ENCODE measurements at places on chromosomes 6 and 20.

DNA sequence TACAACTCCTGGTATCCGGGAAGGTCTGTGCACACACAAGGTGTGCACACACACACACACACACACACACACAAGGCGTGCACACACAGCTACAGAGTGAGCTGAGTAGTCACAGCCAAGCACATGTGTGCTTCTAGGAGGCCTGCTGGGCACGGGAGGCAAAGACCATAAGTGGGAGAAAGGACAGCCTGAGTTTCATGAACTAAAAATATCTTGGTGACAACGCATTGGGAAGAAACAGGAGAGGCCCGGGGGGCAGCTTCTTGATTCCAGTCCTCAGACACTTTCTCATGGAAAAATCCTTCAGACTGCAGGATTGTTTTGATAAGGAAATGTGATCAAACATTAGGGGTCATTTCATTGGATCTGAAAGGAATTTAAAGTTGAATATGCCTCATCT, 2.6 kb downstream of the TRAF3IP2 start:
- no peak for DNase-seq

GRCh38 chr20:41363601-41364000, 3.0 kb downstream of the EMILIN3 start:
- no peak for DNase-seq

DNA sequence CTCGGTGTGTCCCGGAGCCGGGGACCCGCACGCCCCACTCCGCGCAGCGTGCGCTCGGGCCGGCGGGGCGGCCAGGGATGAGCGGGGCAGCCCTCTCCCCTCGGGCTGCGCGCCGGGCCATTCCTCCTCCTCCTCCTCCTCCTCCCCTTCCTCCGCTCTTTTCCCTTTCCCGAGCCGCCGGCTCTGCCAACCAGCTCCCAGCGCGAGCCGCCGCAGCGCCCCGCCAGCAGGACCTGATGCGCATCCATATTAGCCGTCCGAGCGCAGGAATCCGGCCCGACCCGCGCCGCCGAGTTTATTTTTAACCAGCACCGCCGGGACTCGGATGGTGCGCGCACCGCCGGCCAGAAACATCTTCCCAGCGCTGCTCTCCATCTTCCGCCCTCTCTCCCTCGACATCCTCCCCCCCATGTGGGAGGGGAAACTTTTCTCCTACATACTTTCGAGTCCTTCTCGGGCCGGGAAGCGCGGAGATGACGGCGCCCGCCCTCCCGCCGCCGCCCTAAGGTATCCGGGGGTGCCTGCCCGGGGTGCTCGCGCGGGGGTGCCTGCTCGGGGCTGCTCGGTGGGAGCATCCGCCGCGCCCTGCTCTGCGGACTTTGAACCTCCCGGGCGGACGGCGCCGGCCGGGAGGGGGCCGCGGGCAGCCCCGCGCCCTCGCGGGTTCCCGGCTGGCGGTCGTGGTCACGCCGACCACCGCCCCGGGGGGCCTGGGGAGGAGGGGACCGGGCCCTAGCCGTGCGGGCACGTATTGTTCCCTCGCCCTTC, 619 bp downstream of the RREB1 start:
- no peak for DNase-seq

- DNase-seq = no peak
Measured at GRCh38 chr6:100134703-100135102, 140.7 kb upstream of the MCHR2 start.

- DNase-seq = no peak
Measured at GRCh38 chr20:10404959-10405530, 29.0 kb downstream of the MKKS start.

GRCh38 chr20:2303673-2304072, 7.9 kb downstream of the TGM3 start:
- DNase-seq = no peak

DNA sequence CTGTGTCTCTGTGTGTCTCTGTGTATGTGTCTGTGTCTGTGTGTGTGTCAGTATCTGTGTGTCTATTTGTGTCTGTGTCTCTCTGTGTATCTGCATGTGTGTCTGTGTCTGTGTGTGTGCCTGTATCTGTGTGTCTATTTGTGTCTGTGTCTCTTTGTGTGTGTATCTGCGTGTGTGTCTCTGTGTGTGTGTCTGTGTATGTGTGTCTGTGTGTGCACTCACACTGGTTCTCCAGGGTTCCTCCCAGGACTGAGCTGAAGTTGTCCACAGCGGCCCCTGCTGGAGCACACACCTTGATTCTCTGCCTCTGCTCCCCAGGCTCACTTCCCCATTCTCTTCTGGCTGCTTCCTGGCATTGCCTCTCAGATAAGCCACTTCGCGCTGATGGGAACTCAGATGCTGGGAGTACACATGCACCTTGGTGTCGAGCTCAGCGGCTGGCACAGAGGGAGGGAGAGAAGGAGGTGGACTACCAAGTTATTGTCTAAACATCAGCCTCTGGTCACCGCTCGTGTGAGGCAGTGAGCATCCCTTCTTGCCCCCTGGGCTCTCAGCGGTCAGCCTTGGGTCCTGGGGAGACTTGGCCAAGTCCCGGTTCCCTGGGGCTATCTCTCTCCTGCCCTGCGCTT, 104.9 kb upstream of the NXT1 start:
- no peak for DNase-seq

Data from cortex of kidney (tissue), 1 donor.